NCI-H2171 treated with DMSO at 0.1 percent for 48 hours (cell line): ENCODE measurements at places on chromosomes 7 and 10.
A peak's percentile ranks its signal among the peaks of the same experiment; 100 is the strongest.

DNA sequence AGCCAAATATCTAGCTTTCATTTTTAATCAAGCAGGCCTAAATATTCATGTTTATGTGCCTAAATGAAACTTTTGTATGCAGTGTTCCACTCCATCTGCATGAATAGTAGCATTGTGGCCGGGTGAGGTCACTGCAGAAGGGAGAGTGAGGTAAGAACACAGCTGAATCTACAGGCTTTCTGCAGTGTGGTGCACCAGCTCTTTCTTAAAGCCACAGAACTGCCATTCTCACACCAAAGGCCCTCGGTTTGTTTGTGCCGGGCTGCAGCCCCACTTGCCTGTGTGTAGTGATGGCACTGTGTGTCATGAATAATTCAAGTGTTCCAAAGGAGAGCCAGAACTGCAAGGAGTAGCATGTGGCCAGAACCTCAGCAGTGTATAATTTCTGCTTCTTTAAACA is 204.1 kb downstream of the TRIL start:
- no peak for DNase-seq

DNA sequence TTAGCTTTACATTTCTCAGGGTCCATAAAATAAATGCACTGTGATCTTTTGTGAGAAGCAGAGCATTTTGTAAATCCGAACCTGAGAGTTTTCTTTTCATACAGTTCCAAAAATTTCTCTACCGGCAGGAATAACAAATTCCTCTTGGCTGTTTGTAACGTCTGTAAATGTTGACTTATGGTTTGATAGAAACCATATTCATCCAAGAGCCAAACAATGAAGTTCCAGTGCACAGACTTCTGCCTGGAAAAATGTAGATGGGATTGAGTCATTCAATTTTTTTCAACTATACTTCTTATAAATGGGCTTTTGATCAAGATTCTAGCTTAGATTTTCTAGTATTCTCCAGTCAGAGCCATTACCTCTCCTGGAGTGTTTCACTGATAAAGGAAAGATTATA is 530.6 kb downstream of the TFEC start:
- no peak for DNase-seq

- no peak for DNase-seq
Observed at GRCh38 chr10:89351412-89351779, 23.6 kb downstream of the IFIT3 start.

DNA sequence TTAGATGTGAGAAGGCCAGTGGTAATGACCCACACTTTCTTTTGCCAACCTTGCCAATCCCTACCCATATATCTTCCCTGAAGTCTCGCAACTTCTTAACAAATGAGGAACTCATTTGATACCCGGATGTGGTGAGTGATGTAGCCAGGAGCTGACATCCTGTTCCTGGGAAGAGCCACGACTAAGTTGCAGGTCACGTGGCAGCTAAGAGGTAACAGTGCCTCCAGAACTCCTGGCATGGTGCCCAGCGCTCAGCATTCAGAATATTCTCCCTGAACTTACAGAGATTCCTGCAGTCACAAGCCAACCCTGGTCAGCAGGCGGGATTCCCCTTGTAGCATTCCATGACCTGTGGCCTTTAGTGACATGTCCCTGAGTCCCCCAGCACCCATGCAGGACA is 282.5 kb downstream of the GALNT17 start:
- peak; percentile 49 for DNase-seq

- no peak for DNase-seq
Observed at GRCh38 chr7:91033574-91033973, 230.7 kb upstream of the FZD1 start.

DNA sequence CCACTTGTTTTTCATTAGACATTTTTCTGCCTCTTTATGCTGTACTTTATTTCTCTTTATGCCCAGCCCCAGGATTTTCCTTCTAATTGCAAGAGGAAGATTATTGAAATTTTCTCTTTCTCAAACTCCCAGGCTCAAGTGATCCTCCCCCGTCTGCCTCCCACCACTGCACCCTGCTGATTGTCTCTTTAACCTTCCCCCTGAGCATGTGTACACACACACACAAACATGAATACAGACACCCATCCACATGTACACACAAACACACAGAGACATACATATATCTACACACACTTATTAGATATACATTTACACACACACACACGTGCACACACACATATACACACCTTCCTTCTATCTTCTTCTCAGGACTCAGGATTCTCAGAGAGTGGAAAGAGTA is 37.3 kb upstream of the MAP3K8 start:
- no peak for DNase-seq

DNA sequence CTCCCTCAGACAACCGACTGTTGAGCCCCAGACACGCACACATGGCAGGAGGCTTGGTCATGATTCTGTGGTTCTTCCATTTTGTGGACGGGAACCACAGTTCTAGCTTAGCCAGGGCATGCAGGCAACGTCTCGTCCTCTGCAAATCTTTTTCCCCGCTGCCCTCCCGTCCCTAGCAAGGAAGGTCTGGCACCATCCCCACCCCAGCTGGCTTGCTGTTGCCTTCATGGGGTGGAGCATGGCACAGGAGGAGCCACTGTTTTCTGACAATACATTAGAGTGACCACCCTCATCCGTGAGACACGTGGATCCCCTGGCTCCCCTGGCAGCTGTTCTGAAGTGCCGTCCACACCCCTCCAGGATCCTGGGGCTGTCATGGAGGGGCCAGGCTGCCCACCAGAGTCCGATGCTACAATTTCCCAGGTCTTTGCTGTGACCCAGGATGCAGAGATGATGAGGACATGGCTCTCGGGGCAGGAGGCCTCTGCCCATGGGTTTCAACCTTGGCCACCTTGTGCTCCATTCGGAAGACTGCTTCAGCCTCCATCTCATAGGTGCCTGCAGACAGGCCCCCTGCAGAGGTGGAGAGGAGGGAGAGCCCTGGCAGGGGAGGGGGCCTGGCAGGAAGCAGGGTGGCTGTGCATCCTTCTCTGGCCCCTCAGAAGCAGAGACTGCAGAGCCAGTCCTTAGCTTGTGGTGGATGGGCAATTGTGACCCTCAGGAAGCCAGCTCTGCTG is 233.6 kb downstream of the GLRX3 start:
- DNase-seq: no peak

DNA sequence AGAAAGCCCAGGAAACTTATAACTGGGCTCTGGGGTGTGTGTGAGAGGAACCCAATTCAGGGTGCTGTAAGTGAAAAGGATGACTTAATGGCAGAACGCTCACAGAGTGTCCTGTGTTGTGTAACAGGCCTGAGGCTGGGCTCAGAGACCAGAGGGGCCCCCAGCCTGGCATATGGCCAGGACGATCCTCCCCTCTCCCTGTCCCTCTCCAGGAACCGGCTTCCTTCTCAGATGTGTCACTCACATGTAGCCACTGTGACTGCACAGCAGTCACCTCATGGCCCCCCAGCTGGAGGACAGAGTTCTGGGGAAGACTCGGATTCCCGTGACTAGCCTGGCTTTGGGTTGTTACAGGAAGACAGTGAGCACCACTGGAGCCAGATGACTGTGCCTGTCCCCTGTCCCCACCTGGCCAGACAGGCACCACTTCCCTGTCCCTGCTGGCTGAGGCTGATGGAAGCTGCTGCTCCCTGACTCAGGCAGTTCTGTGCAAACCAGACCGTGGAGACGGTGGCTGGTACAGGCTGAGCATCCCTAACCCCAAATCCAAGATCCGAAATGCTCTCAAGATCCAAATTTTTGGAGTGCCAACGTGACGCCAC is 220.5 kb downstream of the MLLT10 start:
- DNase-seq: no peak

DNA sequence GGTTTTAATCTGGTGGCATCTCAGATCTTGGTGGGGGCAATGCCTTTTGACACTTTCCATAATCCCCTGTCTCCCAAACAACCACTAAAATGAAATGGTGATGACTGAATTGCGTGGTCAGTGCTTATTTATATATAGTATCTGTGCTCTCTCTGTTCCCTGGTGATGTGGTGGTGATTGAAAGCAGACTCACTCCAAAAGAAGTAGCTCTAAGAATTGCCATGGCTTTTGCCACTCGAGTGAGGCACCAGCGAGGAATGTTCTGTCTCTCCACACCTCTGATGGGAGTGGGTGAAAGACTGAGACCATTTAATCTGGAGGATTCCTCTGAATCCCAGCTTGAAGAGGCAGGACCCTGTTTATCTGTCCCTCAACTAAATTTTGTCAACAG is 2.8 kb downstream of the DUSP5 start:
- no peak for DNase-seq

- peak; percentile 99 for DNase-seq
Observed at GRCh38 chr7:37759526-37759925, 76.0 kb downstream of the GPR141 start.

DNA sequence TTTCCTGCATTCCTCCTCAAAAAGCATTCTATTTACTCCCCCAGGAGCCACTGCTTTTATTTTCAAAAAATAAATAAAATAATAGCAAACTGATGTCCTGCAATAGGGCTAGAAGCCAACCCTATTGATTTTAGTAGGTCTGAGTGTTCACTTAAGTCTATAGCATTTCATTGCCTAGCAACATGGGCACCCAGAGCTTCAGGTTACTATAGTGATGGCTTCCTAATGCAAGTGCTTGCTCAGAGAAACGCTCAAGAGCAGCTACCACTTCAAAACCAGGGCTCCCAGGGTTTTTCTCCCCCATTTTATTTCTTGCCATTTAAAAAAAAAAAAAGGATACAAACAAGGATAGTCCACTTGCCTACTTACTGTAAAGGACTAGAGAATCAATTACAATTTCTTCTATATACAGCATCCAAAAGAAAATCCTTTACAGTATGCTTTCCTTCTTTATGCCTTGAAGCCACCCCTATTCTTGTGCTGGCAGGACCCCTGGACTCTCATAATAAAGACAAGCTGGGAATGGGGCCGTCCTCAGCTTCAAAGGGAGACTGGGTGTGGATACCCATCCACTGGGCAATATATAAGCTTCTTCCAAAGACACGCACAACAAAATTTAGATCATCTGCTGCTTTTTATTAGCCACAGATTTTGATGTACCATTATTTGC is 133.3 kb downstream of the VPS41 start:
- DNase-seq: no peak

DNA sequence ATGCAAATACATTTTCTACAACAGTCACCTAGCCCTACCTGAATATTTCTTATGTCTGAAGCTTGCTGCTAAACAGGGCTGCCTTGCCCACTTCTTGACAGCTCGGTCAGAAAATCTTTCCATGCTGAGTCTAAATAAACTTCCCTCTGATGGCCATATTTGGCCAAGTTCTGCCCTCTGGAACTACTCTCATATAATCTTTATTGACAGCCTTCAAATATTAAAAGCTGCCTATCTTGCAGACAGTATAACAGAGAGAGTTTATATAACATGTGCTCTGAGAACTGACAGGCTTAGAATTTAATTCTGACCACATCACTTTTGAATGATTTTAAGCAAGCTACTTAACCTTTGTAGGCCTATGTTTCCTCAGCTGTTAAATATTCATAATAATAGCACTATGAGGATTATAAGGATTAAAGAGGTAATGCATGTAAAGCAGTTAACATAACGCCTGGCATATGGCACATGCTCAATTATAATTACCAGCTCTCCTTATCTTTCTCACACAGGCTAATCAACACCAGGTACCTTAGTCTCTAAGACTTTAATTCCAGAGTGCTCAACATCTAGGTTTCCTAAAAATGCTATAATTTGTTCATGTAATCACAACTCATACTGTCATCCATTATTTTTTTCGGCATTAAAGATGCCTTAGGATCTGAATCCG is 334.1 kb downstream of the HPSE2 start:
- DNase-seq: peak; percentile 27

DNA sequence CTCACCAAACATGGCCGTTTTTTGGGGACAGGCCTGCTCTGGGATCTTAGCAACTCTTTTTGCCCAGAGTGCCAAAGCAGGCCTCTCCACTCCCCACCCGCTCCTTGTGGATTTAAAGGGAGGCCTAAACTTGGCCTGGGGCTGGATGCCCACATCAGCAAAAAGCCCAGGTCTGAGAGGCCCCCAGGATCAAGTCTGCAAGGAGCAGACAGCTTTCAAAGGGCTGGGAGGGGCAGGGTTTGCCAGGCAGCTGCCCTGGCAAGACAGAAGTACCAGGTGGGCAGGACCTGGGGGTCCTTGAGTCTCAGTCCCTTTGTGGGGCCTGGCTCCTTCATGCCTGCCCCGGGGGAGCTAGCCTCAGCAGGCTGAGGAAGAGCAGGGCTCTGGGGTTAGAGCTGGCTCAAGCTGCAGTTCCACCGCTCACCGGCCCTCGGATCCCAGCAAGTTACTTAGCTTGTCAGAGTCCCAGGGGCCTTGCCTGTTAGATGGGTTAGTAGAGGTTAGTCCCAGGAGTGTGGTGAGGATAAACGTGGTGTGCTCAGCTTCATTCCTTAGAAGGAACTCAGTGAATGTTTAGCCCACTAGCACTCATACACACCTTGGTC is 56.2 kb downstream of the ARHGAP22 start:
- DNase-seq: no peak

- no peak for DNase-seq
Observed at GRCh38 chr10:100254191-100254590, 13.2 kb downstream of the CWF19L1 start.

DNA sequence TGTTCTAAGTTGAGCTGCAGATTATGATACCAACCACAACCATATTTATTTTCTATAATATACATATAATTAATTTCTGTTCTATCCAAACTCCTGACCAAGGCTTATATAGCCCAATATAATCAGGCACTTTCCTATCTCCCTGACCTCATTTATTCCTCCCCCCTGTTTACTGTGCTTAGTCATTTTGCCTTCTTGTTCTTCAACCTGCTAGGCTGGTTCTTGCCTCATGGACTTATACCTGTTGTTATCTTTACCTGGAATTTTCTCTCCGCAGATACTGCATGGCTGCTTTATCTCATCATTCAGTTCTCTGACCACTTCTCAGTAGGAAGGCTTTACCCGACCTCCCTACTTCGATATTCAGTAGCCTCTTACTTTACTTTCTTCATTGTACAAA is 24.9 kb upstream of the FAM3C start:
- DNase-seq: no peak

DNA sequence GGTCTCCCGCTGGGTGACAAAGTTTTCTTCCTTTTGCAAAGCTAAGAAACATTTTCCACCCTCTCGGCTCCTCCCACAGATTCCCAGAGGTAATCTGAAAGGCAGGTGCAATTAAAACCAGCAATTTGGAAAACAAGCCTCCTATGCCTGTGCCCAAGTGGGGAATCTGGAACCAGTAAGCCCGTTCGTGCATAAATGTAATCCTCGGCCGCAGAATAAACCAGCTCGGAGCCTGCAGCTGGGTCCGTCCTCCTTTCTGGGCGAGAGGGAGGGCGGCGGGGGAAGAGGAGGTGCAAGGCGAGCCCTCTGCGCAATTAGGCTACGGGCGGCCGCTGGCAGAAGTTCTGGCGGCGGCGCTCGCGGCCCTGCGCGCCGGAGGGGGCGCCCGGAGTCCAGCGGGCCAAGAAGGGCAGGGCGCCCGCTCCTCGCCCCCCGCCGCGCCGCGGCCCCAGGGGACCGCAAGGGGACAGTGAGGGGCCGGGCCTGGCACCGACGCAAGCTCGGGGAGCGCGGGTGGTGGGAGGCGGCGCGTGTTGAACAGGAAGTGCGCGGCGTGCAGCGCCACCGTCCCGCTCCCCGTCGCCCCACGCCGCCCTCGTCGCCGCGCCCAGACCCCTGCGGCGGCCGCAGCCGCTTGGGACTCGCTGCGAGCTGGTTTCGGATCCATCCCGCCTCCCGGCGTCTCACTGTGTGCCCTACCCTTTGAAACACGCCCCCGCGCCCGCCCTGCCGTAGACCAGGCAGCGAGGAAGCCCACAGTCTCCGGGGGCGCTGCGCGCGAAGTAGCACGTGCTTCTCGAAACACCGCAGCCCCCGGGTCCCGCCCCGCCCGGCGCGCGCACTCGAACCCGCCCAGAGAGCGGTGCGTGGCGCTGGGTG is at the start of gene PRKAG2:
PRKAG2 (minus strand) TSS at position 217 of the 879 bp plus-strand sequence. CDS start 495 bp downstream, outside the sequence.
- DNase-seq: peak; percentile 63

GRCh38 chr7:33748793-33749192 is 156.5 kb upstream of the BMPER start:
- no peak for DNase-seq

- no peak for DNase-seq
Observed at GRCh38 chr10:93992400-93993030, 1.2 kb upstream of the PLCE1 start.
